Stimulated activated CD4-positive, alpha-beta T cell treated with anti-CD3 and anti-CD28 coated beads, TNF-alpha, amount 100 ng/mL, for 48 hours (primary cell): ENCODE measurements at places on chromosomes 5 and 9.

GRCh38 chr9:121267689-121268597 lies at the start of gene GSN:
GSN (plus strand) TSS chr9:121268162; CDS start chr9:121301972, 33,810 bp downstream.
- DNase-seq = peak; percentile 36

GRCh38 chr9:71670121-71670520 lies 98.2 kb downstream of the CEMIP2 start:
- no peak for DNase-seq

DNA sequence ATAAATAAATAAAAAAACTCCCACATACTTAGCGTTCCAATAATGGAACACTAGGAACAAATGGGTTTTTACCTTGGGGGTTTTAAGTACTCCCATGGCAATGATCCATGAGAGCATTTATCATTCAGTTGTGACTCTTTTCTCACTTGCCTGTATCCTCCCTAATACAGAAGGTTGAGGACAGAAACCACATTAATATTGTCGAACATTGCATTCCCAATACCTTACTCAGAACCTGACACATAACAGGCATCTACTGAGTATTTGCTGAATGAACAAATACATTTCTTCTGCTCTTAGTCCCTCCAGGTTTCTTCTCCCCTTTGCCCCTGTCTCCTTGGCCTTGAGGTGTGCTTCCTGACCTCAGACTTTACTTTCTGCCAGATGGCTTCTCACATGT lies 175.9 kb downstream of the CEMIP2 start:
- DNase-seq = no peak

DNA sequence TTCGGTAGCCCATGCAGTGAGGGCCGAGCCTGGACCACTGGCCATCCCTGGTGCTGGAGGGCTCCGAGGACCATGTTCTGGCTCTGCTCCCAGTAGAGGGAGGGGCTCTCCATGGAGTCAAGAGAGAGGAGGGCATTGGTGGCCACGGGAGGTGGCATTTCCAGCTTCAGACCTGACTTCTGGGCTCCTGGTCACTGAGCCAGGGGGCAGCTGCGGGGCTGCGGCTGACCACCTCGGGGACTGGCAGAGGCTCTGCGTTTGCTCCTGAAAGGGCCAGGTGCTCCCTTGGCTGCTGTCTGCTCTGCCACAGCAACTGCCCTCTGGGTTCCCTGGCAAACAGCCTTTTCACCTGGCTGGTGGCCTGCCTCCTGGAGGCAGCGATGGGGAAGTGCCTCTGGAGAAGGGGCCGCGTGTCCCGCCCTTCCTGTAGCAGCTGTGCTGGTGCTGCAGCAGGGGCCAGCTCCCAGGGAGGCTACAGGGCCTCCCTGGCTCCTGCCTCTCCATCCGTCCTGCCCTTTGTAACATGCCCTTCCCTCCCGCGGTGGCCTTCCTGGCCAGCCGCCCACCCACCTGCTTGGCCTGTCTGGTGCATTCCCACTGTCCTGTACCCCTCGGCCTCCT lies 144.6 kb downstream of the CACNA1B start:
- DNase-seq = no peak

GRCh38 chr5:176740131-176740701 lies 70.1 kb upstream of the UNC5A start:
- DNase-seq = no peak

DNA sequence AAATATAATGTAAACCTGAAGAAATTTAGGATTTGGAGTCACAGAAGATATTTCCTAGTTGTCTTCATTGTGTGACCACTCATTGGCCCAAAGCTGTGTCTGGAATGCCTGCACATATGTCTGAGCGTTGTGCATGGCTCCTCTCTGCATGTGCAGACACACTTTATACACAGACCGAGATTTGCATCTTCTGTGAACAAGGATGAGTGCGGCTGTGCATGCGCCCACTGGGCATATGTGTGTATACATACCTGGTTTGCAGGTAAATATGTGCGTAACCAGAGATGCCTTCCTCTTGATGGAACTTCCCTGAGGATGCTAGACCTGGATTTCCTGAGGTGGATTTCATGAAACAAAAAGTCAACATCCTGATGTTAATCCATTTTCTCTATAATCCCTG lies 19.1 kb downstream of the PHF2 start:
- no peak for DNase-seq

GRCh38 chr9:92463984-92464383 lies 18.3 kb downstream of the ASPN start:
- DNase-seq = no peak

- no peak for DNase-seq
Measured at GRCh38 chr9:37262410-37262809, 142.0 kb downstream of the ZCCHC7 start.

GRCh38 chr5:143248822-143249579 lies 154.5 kb downstream of the NR3C1 start:
- no peak for DNase-seq

GRCh38 chr9:130549093-130549735 lies 30.2 kb upstream of the FUBP3 start:
- no peak for DNase-seq

DNA sequence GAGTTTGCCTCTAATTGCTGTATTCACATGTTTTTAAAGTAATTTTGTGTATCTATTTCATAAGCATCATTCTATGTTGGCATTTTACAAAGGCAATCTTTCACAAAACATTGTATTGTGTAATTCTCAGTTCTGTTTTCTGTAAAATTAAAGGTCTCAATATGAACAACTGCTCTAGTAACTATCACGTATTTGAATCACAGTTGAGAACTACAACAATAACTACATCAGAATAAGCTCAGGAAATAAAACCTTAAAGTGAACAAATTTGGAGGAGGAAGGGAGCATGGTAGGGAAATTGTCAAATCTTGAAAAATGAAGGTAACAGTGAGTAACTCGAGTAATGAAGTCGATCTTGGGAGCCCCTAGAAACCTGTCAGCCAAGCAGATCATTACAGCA lies 22.5 kb upstream of the CAMK4 start:
- no peak for DNase-seq

GRCh38 chr5:14143546-14143840 lies 351 bp downstream of the TRIO start:
- no peak for DNase-seq

GRCh38 chr5:112847306-112847705 lies 13.8 kb upstream of the SRP19 start:
- DNase-seq = no peak

GRCh38 chr5:69494452-69494851 lies 1.9 kb downstream of the OCLN start:
- no peak for DNase-seq

DNA sequence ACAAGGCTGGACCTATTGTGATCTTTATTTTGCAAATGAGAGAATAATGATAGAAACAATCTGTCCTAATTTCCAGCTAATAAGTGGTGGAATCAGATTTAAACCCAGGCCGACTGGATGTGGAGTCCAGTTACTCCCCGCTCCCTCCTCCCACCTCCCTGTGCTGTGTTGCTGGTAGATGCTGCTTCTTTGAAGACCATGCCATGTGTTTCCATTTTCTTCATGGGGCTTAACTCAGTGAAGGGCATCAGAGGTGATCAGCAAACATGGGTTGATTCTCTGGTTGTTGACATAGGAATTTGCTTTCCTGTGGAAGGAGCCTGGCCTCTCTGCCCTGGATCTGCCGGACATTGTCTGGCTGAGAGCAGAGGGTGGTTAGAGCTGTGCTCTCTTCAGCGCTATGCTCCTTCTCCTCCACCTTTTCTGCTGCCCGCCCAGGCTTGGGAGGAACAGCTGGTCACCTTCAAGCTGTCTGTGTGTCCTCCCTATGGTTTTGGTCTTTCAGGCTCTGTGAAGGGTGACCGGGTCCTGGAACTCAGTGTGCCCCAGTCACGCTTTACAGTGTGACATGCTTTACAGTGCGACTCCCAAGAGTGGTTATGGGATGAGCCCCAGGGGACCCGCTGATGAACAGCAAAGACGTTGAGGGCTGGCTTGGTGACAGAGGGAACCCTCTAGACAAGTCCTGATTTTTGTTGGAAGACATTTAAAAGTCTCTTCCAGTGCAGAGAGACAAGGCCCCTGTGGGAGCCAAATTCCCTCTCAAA lies 68.4 kb upstream of the RPS23 start:
- no peak for DNase-seq

DNA sequence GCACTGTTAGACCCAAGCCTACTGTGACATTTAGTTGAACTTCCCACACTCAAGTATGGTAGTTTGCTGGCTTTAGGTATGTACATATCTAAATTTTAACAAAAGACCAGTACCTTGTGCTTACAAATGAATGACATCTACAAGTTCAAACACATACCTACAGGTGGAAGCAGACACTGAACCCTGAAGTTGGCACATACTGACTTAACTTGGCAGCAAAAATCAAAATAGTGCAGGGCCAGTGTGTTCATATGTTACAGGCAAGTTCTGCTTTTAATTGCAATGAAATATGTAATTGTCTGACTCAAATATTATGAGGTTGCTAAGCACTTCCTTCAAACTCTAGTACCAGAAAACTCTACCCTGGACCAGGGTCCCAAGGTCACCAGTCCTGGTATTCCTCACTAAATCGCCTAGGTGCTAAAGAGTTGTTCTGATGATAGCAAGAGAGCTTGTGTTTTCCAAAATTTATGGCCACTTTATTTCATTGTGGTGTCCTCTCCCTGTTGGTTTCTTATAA lies 77.4 kb downstream of the MEGF10 start:
- no peak for DNase-seq

DNA sequence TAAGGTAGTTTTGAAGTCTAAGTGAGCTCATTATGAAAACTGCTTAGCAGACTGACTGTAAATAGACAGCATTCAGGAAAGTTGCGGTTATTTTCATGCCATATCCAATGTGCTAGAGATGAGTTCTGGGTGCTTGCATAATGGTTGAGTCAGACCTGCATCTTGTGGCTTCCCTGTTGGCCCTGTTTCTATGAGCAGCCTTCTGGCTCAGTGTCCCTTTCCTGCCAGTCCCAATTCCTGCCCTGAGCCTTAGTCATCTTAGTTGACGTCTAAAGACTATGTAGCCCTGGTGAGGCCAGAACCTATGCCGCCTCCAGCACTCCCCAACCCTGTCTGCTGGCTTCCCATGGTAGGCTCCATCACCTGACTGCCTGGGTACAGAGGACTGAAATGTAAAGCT lies 76.3 kb upstream of the TNFSF8 start:
- no peak for DNase-seq

GRCh38 chr5:170293273-170293672 lies 4.3 kb downstream of the LCP2 start:
- no peak for DNase-seq

DNA sequence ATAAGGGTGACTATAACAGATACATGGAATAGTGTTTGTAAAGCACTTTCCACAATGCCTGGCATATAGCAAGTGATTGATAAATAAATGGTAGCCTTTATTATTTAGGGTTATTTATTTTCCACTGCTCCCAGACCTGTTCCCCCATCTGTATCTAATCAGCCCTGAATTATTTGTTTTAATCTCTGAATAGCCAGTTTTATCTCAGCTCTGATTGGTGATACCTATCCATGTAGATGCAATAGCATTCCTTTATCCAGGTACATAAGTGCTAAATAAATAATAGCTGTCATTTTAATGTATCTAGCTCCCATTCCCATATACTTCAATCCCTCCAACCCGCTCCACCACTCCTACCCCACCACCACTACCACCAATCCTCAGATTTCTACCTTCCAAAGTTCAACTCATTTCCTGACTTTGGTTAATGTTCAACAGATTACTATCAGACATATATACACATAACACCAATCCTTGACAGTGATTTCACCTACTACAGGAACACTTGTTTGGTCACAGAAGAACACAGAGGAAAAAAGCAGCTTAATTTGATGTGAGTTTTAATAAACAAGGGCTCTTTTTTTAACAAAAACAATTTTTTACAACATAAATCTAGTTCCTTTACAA lies 14.0 kb downstream of the PRKAA1 start:
- DNase-seq = no peak

- DNase-seq = no peak
Measured at GRCh38 chr5:56358703-56359681, 125.9 kb upstream of the ANKRD55 start.

- no peak for DNase-seq
Measured at GRCh38 chr9:70563431-70564204, 149.2 kb upstream of the KLF9 start.
